ENCODE measurements at places on chromosomes 6 and 20.

DNA sequence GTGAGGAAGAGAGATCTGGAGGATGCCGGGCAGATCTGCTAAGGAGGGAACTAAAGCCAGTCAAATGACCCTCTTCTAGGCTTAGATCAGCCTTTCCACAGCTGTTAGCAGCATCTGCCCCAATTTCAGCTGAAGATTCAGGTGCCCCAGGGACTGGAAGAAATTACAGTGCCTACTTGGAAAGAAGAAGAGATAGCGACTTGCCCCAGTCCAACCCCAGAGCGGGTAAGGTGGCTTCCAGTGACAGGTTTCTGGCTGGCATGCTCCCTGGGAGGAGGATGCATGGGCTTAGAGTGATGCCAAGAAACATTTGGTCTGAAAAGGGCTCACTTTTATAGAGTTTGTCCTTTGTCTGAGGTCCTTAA is 620 bp downstream of the TJAP1 start:
- DNase-seq = no peak

DNA sequence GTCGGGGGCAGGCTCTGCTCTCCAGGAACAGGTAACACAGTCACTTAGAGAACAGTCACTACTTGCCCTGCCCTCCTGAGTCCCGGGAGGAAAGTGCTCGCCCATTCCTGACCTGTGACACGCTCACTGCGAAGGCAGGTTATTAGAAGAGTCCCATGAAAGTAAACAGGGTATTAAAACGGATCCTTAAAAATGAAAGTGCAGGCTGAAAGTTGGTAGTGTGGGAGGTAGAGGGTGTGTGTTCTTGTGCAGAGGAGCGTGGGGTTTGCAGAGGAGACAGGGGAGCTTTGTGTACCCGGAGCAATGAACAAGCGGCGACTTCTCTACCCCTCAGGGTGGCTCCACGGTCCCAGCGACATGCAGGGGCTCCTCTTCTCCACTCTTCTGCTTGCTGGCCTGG is at the start of gene CCN6:
TSS of gene CCN6 (plus strand) at position 104 of the 400 bp plus-strand sequence. CDS start at position 358, 254 bp downstream.
- DNase-seq = no peak

DNA sequence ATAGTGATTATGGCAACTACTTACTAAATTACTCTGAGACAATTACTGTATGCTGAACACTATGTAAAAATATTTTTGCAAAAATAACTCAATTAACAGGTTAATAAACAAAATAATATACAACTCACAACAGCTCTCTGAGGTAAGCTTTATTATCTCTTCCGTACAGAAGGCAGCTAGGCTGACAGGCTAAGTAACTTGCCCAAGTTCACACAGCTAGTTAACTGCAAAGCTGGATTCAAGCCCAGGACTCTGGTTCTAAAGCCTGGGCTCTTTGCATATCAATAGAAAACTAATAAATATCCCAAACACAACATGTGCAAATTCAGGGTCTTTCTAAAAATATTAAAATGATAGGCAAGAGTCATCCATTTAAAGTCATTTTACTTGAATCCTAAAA is 169.5 kb upstream of the BEND3 start:
- no peak for DNase-seq

- no peak for DNase-seq
Observed at GRCh38 chr20:14441201-14441600, 103.8 kb upstream of the FLRT3 start.

GRCh38 chr20:6635034-6635736 is 132.3 kb upstream of the BMP2 start:
- no peak for DNase-seq

DNA sequence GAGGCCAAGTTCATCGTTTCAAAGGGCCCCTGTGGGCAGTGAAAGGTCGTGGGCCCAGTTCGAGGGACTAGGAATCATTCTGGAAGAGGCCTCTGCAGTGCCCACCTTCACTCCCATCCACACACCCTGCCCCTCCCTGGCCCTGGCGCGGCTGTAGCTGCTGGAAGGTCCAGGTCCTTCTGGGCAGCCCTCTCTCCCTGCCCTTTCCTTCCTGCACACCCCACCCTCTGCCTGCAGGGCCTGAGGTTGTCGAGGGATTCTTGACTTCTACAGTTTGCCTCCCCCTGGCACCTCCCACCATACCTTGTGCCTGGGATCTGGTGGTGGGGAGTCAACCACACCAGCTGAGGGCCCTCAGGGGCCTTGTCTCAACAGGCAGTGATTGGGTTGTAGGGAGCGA is 4.5 kb upstream of the MYT1 start:
- no peak for DNase-seq

GRCh38 chr6:13920552-13920951 is 4.2 kb upstream of the RNF182 start:
- no peak for DNase-seq

- DNase-seq = no peak
Observed at GRCh38 chr20:34047917-34048316, 54.2 kb downstream of the RALY start.

- DNase-seq = no peak
Observed at GRCh38 chr6:100228834-100229441, 234.9 kb upstream of the MCHR2 start.

- DNase-seq = no peak
Observed at GRCh38 chr6:113625850-113626249, 231.3 kb upstream of the MARCKS start.

DNA sequence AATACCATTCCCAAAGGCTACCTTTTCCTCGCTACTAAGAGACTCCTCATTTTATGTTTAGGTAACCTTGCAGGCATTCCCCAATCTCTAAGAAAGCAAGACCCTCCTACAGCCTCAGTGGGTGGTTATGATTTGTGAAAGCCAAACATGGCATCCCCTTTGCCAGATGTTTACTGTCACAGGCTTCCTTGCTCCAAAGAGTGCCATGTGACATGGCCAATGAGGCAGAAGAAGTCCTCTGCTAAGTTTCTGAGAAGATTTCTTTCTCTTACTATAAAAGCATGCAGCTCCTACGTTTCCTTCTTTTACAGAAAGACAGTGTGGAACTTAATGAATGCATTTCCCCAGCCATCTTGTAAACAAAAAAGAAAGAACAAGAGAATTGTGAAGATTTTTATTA is 688.2 kb downstream of the TBC1D32 start:
- DNase-seq = no peak

DNA sequence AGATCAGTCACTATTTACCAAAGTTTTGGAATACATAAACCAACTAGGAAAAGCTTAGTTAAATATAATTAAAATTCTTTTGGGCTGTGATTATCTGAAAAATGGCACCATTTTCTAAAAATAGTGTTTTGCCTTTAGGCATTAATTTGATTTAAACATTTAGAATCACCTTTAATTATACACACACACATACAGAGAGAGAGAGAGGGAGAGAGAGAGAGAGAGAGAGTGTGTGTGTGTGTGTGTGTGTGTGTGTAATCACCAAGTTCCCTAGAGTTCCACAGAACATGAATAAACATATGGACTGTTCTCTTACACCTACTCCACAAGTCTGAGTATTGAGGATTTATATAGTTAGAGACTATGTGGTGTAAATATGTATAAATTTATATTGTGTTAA is 141.2 kb upstream of the ATXN1 start:
- DNase-seq = no peak

GRCh38 chr20:59010995-59011873 is 4.2 kb upstream of the CTSZ start:
- no peak for DNase-seq

DNA sequence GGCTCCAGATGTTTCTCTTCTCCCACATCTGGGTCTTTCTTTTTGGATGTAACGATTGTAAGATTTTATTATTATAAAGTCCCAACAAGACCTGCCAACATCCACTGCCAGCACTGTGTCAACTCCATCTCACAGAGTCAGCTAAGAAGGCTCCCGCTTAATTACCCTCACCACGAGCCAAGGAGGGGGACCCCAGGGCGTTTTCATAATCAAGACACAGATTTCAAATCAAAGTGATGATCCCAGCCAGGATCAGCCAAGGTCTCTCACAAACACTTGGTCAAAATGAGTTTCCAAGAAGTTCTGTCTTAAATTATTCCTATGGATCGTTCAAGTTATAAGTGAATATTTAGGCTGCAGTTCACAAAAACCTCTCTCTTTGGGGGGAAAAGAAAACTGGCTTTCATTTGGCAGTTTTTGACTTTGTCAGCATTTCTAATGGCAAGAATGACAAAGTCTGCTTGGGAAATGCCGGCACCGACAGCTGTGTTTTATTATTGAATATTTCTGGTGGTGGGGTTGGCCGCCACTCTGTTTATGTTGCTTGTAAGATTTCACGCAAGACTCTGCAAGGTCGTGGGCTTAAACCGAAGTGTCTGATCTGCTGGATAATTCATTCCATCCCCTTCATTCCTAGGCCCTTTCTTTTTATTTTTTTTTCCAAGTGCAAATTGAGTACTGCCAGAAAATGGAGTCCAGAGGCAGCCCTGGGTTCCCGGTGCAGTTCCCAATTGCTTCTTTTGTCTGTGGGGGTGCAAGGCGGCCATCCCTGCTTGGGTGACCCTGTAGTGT is 170.2 kb upstream of the PMEPA1 start:
- no peak for DNase-seq

DNA sequence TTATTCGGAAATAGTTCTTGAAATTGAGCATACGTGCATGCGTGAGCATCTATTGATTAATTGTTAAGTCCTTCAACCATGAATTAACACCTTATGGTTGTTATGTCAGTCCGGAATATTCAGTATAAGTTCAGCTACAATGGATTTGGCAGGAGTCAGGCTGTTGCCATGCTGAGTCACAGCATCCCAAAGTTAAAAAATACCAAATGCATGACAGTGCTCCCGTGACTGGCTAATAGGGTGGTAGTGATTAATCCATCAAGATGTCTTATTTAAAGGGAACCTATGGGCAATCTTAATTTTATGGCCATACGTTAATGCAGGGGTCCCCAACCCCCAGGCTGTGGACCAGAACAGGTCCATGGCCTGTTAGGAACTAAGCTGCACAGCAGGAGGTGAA is 10.5 kb downstream of the RAE1 start:
- DNase-seq = no peak

GRCh38 chr20:41074441-41074840 is 45.8 kb downstream of the TOP1 start:
- no peak for DNase-seq

GRCh38 chr6:164911151-164911550 is 398.3 kb downstream of the C6orf118 start:
- no peak for DNase-seq

GRCh38 chr6:89411145-89412070 is 665 bp downstream of the RRAGD start:
- no peak for DNase-seq

DNA sequence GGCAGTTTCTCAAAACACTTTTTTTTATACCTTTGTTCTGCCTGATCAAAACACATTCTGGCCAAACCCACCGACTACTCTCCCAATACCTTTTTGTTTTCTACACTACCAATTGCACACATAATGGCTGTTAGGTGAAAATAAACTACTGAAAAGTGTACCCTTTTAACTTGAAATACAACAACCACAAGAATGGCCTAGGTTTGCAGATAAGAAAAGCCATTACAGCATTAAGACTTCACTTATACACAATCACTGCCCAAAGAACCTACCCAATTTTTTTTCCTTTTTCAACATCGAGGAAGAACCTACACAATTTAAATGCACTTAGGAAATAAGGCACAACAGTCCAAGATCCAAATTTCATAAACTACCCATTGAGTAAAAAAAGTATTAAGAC is 1.8 kb downstream of the SEC63 start:
- DNase-seq = no peak

GRCh38 chr6:71334768-71335167 is 46.2 kb downstream of the OGFRL1 start:
- DNase-seq = no peak

GRCh38 chr20:3093861-3094361 is 9.4 kb upstream of the AVP start:
- DNase-seq = no peak

- DNase-seq = no peak
Observed at GRCh38 chr6:166635013-166635970, 8.2 kb upstream of the RPS6KA2 start.

GRCh38 chr6:33860706-33861474 is 57.1 kb upstream of the MLN start:
- no peak for DNase-seq

DNA sequence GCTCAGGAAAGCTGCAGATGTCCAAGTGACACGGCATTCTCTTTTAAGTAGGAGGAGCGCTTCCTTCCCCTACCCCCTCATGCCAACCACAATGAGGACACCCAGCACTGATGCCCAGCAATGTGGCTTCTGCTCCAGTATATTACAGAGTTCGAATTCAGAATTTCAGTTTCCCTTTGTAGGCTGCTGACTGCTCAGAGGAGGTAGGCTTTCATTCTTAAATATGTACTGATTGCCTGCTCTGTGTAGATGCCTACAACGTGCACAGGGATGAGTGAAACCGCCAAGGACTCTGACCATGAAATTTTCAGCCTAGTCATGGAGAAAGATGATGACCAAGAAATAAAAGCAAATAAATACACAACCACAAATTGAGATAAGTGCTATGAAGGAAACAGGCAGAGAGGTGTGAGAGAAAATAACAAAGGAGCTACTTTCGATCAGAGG is 50.9 kb upstream of the TNFAIP3 start:
- no peak for DNase-seq

DNA sequence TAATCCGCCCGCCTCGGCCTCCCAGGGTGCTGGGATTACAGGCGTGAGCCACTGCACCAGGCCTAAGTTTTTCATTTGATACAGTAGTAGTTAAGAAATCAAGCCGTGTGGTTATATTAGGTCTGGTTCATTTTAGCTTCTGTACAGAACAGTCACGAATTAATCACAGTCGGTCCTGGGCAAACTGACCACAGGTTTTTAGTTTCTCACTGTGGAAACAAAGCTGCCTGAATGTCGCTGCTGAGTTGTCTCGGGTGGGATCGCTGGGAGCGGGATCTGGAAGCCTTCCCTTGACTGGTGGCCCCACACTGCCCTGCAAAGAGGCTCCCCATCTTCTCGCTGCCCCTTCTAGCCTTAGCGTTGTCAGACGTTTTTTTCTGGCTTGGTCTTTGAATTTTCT is 18.6 kb downstream of the UCKL1 start:
- no peak for DNase-seq

GRCh38 chr6:68189217-68189815 is 445.8 kb upstream of the ADGRB3 start:
- DNase-seq = no peak

DNA sequence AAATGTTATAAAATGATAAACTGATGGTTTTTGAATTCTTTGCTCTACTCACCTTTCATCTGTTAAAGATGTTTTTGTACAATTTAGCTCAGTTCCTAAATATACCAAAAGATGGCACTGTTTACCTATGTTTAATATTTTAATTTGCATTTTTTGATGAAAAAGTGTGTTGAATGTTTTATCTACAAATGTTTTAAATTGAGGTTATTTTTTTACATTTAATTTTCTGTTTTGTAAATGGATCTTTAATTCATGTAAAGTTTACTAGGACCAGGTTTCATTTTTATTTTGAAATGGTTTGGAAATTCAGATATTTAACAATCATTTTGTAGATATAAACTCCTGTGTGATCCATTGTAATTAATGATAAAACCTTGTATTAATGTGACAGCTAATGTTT is 30.0 kb downstream of the CDKAL1 start:
- DNase-seq = no peak

DNA sequence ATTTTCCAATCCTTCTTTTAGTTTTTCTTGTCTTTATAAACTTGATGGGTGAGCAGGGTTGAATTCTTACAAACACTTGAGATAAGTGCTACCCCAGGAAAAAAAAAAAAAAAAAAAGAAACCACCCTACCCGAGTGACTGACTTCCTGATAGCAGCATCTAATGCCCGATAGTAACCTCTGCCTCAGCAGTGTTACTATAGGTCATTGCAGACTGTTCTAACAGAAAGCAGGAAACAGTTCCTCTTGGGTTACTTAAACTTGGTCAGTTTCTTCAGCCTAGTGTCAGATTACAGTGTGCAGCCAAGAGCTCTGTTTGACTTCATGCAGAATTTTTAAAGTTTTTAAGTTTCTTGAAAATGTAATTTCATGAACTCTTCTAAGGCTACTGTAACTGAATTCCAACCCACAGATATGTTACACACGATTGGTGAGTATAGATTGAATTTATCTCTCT is 2.1 kb downstream of the MYLIP start:
- no peak for DNase-seq
